ENCODE measurements at places on chromosomes 5 and 9.

DNA sequence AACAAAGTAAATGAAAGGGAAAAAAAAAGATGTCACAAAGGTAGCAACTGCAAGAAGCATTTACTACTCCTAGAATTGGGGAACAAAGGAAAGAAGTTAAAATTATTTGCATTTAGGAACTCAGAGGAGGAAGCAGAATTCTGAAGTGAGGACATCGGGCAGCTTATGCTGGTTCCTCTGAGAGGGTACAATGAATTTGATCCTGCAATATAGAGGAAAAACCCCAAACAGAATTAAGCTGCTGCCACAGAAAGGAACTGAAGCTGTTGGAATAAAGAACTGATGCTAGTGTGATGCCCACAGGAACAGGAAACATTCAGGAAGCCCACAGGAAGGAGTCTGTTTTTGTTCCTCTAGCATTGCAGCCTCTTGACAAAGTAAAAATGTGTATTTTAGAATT, 22.3 kb upstream of the TBCA start:
- H3K27me3 ChIP-seq: peaks cover 13% of the 10 kb centered on the region
- H3K36me3 ChIP-seq: no peaks in the 10 kb centered on the region
- no peak overlapping the region for H3K27ac ChIP-seq
- peaks cover 6% of the 10 kb centered on the region for H3K4me1 ChIP-seq
- no peak for DNase-seq
- no peak overlapping the region for H3K4me3 ChIP-seq

- peak; percentile 37 for DNase-seq
- no peaks in the 10 kb centered on the region for H3K4me1 ChIP-seq
- H3K4me3 ChIP-seq: no peak overlapping the region
- H3K27me3 ChIP-seq: peaks cover 13% of the 10 kb centered on the region
- no peak overlapping the region for H3K27ac ChIP-seq
Observed at GRCh38 chr9:86836797-86837196, 110.5 kb downstream of the GAS1 start.

GRCh38 chr9:106874031-106874430, 11.1 kb downstream of the ZNF462 start:
- no peak for DNase-seq
- no peaks in the 10 kb centered on the region for H3K4me1 ChIP-seq
- no peak overlapping the region for H3K27ac ChIP-seq
- no peaks in the 10 kb centered on the region for H3K27me3 ChIP-seq

GRCh38 chr5:761059-761771, 23.3 kb downstream of the ZDHHC11B start:
- no peaks in the 10 kb centered on the region for H3K36me3 ChIP-seq
- no peak for DNase-seq
- H3K27ac ChIP-seq: no peak overlapping the region
- H3K4me3 ChIP-seq: no peak overlapping the region
- H3K4me1 ChIP-seq: no peaks in the 10 kb centered on the region

DNA sequence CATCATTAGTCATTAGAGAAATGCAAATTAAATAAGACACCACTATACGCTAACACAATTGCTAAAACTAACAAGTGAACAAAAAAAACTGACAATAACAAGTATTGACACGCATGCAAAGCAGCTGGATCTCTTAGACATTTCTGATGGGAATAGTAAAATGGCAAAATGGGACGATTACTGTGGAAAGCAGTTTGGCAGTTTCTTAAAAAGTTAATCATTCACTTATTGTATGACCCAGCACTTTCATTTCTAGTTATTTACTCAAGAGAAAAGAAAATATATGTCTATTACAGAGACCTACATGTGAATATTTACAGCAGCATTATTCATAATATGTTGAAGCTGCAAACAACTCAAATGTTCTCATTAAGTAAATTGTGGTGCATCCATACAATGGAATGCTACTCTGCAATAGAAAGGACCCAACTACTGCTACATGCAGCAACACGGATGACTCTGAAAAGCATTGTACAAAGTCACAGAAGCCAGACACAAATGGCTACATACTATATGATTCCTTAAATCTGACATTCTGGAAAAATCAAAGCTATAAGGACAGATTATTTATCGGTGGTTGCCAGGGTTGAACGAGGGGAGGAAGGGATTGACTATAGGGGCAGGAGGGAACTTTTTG, 96.8 kb upstream of the ITGA2 start:
- no peaks in the 10 kb centered on the region for H3K4me1 ChIP-seq
- no peak for DNase-seq
- no peak overlapping the region for H3K4me3 ChIP-seq

- no peaks in the 10 kb centered on the region for H3K27me3 ChIP-seq
- peak overlapping the region; percentile 63 for H3K4me3 ChIP-seq
- H3K4me1 ChIP-seq: peaks cover 37% of the 10 kb centered on the region
- peak; percentile 59 for DNase-seq
- peaks cover 16% of the 10 kb centered on the region for H3K36me3 ChIP-seq
Observed at GRCh38 chr5:151451626-151452520, 4.5 kb downstream of the SLC36A1 start.

DNA sequence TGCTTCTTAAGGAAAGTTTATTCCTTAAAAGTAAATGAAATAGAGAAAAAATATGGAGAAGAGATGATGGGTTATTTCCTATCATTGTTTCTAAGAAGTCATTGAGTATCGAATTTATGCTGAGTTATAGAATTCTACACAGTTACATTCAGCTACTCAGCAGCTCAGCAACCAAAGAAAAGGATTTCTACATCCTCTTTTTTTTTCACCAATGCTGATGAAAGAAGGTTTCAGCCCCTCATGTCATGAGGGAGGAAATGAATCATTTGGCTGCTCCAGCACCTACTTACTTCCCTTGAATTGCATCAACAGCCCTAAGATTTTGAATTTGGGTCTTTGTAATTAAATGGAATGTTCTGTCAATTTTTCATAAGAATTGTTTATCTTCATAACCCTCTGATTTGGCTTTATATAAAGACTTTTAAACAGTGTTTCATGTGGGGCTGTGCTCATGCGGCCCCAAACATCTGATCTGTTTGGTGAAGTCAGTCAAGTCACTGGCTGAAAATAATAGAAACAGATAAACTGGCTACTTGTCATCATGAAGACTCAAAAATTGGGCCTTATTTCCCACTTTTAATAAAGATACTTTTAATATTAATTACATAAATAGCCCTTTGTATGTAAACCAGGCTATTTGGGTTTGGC, 18.5 kb upstream of the SNX2 start:
- no peaks in the 10 kb centered on the region for H3K36me3 ChIP-seq
- H3K4me3 ChIP-seq: no peak overlapping the region
- DNase-seq: no peak
- peaks cover 5% of the 10 kb centered on the region for H3K27me3 ChIP-seq

- H3K4me3 ChIP-seq: no peak overlapping the region
- DNase-seq: no peak
- no peak overlapping the region for H3K27ac ChIP-seq
- peaks cover 4% of the 10 kb centered on the region for H3K27me3 ChIP-seq
- no peaks in the 10 kb centered on the region for H3K36me3 ChIP-seq
Observed at GRCh38 chr9:78574354-78575045, 277.6 kb downstream of the PSAT1 start.

DNA sequence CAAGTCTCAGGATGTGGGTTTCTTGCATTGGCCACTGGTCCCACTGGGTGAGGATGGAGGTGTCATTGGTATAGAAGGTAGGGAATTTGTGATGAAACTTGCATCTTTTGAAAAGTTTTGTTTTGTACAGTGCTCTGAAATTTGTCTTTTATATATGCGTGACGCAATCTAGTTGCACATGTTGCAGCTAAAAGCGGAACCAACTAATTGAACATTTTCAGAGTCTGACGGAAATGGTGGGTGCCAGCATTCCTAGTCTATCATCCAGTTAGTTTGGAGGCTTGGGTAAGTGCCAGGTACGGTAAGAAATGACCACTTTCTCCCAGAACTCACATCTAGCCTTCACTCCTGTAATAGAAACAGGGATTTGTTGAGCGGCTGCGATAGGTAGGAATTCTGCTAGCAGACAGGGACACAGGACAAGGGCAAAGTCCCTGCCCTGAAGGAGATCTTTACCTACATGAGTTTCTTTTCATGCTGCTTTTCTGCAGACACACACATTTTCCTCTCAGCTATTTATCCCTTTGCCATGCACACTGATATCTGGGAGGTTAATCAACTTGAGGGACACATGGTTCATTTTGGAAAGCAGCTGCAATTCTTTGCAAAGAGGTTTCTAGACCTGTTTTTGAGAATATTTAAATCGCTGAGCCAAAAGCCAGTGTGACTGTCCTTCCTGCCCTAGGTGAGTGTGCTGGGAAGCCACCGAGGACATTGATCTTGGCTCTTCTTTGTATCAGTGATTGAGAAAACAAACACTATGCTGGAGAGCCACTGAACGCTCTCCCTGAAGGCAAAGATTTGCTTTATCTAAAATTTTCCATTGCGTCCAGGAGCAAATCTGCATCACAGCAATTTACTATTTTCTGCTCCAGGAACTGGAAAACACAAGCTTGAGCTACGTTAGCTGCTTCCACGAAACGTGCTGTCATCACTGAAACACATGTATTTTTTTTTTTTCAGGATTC, 89.7 kb downstream of the DAP start:
- H3K27me3 ChIP-seq: no peaks in the 10 kb centered on the region
- no peaks in the 10 kb centered on the region for H3K36me3 ChIP-seq
- no peak for DNase-seq
- no peak overlapping the region for H3K4me3 ChIP-seq
- H3K4me1 ChIP-seq: no peaks in the 10 kb centered on the region
- no peak overlapping the region for H3K27ac ChIP-seq

- no peak for DNase-seq
- peak overlapping the region; percentile 29 for H3K4me3 ChIP-seq
- H3K36me3 ChIP-seq: no peaks in the 10 kb centered on the region
- peaks cover 12% of the 10 kb centered on the region for H3K27me3 ChIP-seq
Observed at GRCh38 chr5:170312666-170313065, 15.1 kb upstream of the LCP2 start.

DNA sequence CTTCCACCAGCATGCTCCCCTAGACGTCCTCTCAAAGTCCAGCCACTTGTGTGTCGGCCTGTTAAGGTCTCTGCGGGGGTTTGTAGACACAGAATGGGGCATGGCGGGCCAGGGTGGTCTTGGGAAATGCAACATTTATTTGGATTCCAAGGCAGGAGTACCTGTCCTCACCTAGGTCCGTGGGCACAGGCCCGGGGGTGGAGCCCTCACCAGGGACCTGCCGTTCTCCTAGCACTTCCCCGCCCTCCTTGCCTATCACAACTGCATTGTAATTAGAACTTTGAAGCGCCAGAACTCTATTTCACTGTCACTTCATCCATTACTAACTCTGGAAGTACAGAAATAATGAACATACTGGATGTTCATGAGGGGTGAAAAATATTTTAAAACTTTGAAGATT, 268.3 kb upstream of the ACTBL2 start:
- no peak overlapping the region for H3K27ac ChIP-seq
- no peak overlapping the region for H3K4me3 ChIP-seq
- no peaks in the 10 kb centered on the region for H3K36me3 ChIP-seq
- no peaks in the 10 kb centered on the region for H3K4me1 ChIP-seq
- H3K27me3 ChIP-seq: no peaks in the 10 kb centered on the region

DNA sequence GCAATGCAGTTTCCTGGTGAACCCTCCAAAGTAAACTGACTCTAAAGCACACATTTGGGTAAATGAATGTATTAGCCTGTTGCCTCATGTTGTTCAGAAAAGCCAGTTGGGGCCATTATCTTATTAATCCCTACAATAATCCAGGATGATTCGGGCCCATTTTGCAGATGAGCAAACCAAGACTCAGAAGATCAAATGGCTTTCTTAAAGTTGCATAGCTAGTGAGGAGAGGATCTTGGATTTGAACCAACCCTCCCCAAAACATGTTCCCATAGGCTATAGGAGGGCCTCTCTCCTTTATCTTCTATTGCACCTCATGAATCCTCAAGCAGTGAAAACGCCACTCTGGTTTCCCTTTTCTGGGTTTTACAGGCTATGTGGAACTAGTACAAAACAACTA, 267.6 kb upstream of the RFX3 start:
- no peak overlapping the region for H3K4me3 ChIP-seq
- no peaks in the 10 kb centered on the region for H3K36me3 ChIP-seq
- H3K27ac ChIP-seq: no peak overlapping the region
- peaks cover 25% of the 10 kb centered on the region for H3K27me3 ChIP-seq

DNA sequence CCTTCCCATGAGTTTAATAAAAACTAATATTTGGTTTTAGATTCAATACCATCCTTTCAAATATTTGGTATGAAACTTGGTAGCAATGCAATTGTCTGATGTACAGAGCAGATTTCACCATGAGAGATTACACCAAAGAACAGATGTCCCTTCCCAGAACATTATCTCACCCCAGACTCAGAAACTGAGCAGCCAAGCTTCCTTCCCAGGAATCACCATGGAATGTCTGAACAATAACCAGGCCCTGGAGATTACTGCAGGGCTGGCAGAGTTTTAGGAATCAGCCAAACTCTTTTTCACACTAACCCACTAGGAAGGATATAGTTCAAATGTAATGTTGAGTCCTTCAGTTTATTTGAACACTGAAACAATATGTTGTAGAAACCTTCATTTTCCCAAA, 23.9 kb downstream of the CLTA start:
- H3K4me3 ChIP-seq: no peak overlapping the region
- H3K27ac ChIP-seq: no peak overlapping the region
- H3K36me3 ChIP-seq: peaks cover 35% of the 10 kb centered on the region
- no peak for DNase-seq
- H3K27me3 ChIP-seq: no peaks in the 10 kb centered on the region

- no peak for DNase-seq
- no peak overlapping the region for H3K27ac ChIP-seq
- H3K36me3 ChIP-seq: no peaks in the 10 kb centered on the region
- no peaks in the 10 kb centered on the region for H3K4me1 ChIP-seq
- no peak overlapping the region for H3K4me3 ChIP-seq
Observed at GRCh38 chr9:115335439-115335838, 217.5 kb upstream of the TNC start.

DNA sequence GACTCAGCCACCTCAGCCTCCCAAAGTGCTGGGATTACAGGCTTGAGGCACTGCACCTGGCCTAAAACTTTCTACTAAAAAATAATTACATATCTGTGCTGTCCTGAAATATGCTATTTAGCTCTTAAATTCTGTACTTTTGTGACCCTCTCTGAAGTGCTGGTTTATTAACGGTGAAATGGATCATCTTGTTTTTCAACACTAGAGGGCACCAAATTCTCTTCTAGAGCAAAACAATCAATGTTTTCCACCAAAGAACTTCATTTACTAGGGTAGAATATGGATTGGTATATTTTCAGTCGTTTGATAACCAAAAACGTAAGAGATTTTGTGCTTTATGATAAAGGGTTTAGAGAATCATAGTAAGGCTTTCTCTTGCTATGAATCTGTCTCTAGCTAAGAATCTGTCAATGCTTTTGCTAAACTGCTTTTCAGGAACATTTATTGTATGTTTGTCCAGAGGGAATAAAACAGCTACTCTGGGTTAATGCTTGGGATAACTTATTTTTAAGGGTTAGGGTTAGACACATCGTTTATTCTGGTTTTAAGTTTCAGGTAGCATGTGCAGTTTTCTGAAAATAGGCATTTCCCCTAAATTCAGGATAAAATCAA, 63.6 kb downstream of the RNF180 start:
- H3K27me3 ChIP-seq: peaks cover 6% of the 10 kb centered on the region
- H3K27ac ChIP-seq: no peak overlapping the region
- DNase-seq: no peak
- no peaks in the 10 kb centered on the region for H3K36me3 ChIP-seq

Measured in stimulated activated naive B cell treated with anti-CD40 and anti-IgM and Interleukin-4, amounts not matched to agents 10 μg/mL and 1 μg/mL and 100 μg/mL, for 72 hours (primary cell).